ENCODE measurements at places on chromosomes 7 and 10.

- no peak for DNase-seq
Observed at GRCh38 chr7:143848192-143848591, 53.8 kb downstream of the TCAF1 start.

DNA sequence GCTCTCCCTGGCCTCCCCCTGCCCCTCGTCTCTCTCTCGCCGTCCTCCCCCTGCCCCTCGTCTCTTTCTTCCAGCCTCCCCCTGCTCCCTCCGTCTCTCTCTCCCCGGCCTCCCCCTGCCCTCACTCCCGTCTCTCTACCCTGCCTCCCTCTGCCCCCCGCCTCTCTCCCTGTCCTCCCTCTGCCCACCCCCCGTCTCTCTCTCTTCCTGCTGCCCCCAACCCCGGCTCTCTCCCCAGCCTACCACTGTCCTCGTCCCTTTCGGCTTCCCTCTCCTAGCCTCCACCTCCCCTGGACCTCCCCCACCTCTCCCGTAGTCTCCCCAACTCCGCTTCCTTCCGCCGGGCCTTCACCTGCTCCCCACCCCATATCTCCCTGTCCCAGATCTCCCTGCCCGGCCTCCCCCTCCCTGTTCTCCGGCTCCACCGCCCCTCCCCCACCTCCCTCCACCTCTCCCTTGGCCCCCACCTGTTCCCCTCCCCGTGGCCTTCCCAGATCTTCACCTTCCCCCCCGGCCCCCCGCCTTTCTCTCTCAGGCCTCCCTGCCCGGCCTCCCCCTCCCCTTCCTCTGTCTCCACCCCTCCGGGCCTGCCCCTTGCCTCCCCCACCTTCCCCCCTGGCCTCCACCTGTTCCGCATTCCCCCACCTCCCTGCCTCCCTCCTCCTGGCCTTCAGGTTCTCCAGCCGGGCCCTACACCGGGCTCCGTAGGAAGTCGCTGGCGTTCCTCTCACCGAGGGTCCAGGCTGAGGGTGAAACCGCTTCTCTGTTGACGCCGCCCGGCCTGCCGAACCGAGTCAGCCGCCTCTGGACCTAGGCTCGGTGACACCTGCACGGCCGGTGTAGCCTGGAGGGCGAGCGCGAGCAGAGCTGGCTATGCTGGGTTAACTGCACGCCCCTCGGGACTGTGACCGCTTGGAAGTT lies 1.2 kb downstream of the GET4 start:
- DNase-seq = no peak

DNA sequence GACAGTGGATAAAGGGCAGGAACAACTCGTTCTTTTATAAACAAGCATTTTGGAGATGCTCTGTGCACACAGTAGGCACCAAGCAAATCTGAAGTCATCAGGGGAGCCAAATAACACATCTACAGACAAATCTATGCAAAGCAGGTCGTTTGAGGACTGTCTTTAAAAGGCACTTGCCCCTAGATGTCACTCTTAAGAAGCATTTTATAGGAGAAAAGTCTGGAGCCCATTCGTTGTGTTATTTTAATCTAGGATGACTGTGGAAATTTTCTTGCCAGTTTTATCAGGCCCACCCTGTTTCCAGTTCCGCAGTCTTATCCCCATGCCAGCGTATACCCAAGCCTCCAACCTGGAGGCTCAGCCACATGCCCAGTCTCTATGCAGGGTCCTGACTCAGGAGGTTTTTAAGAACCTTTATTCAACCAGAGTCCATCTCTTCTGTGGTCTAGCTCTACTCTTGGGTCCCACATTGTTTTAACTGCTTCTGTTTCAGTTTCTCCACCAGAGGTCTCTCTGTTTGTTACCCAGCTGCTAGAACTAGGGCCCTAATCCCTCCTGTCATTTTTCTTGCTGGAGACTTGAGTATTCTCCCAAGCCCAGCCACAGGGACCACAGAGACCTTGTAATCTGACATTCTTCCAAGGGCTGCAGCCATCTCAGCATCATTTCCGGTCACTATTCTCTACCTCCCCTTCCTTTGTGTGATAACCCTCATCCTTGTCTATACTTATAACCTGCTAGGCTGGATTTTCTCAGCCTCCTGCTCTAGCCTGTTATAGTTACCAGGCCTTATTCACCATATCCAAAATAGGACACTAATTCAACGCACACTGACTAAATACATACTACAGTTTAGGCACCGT lies 26.7 kb downstream of the PIK3CG start:
- no peak for DNase-seq

GRCh38 chr10:99977916-99978315 lies 31.8 kb downstream of the DNMBP start:
- DNase-seq = no peak

DNA sequence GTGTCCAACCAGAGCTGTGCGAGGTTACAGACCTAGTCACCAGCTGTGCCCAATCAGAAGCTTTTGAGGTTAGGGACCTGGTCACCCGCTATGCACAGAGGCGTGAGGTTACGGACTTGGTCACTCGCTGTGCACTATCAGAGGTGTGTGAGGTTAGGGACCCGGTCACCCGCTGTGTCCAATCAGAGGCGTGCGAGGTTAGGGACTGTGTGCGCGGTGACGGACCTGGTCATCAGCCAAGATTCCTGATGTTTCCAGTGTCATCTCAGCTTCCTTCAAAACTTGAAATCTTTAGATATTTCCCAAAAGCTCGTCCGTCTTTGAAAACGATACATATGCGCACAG lies 182.1 kb downstream of the DIP2C start:
- no peak for DNase-seq

DNA sequence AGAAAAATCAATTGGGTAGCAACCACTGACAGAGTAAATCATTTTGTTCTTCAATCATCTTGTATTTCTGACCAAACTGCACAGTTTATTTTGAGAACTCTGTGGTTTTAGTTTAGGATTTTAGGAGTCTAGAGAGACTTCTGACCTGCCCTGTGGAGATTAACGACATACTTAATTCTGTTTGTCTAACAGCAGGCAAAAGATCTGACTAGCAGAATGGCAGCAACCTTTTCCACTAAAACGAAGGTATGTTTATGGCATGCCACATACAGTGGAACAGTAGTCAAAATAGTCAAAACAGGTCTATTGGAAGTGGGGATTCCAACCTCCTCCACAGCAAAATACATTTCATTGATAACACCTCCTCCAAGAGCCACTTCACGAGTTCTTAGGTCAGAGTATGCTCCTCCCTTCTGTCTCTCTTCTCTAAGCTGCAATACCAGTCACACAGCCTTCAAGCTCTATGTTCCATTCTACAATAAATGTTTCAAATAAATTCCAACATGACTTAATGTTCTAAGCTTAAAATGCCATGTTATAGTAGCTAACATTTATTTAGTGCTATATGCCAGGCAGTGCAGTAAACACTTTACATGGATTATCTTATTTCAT lies 34.4 kb downstream of the NRCAM start:
- no peak for DNase-seq

DNA sequence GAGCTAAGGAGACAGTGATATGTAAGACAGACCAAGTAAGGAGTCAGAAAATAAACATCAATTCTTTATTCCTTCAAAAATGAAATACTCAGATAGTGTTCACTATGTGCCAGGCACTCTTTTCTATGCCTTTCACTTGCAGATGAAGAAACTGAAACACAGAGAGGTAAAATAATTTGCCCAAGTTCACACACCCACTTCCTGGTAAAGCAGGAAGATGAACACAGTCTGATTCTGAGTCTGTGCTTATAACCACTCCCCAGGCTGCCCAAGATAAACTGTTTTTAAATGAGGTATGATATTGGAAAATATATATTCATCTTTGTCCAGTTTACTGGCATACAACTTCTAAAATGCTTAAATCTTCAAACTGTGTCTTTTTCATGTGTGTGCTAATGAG lies 294.4 kb upstream of the NPVF start:
- no peak for DNase-seq

DNA sequence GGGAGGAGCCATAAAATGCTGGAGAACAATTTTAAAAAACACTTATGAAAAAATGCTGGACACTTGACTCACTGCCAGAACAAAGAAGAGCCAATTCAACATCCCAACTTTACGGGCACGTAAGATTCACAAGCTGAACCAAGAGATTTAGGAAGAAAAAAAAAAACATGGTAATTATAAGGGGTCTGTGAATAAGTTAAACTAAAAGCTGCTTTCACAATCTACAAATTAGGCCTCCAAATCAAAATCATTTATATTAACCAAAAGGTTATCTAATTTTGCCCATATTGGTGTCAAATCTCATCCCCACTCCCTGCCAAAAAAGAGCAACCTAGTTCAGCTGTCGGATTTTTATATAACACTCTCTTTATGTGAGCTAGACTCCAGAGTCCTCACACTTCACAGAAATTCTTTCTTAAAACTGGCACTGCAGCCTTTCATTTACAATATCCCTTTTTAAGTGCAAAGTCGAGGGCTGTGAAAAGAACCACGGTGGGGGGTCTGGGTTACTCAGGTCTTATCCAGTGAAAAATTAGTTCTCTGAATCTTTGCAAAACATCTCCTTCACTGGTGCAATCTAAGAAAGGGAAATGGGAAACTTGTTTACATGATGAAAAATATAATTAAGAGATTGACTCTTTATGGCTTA lies 30.4 kb upstream of the DGKI start:
- no peak for DNase-seq

DNA sequence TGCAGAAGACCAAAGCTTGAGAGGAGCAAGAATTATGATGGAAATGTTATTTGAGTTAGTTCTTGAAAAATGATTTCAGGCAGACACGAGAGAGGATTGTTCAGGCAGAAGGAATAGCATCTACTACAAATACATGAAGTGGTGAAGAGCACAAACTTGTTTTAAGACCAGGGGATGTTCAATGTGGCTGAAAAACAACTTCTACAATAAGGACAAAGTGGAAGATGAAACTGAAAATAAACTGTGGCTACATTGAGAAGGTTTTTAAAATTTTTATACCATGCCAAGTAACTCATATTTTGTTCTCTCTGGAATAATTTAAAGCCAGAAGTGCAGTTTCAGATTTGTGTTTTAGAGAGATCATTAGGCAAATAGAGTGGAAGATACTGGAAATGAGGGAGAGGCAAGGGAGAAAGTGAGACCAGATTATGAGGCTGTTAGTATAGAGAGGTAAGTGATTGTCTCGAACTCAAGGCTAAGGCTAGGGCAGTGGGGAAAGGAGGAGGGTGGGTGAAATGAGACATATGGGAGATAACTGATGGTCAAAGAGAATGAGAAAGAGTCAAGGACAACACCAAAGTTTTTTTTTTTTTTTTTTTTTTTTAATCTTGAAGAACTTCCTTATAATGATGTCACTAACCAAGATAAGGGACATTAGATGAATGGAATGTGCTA lies 115.4 kb downstream of the MDFIC start:
- no peak for DNase-seq

- DNase-seq = no peak
Observed at GRCh38 chr10:63584725-63585035, 63.5 kb downstream of the REEP3 start.

DNA sequence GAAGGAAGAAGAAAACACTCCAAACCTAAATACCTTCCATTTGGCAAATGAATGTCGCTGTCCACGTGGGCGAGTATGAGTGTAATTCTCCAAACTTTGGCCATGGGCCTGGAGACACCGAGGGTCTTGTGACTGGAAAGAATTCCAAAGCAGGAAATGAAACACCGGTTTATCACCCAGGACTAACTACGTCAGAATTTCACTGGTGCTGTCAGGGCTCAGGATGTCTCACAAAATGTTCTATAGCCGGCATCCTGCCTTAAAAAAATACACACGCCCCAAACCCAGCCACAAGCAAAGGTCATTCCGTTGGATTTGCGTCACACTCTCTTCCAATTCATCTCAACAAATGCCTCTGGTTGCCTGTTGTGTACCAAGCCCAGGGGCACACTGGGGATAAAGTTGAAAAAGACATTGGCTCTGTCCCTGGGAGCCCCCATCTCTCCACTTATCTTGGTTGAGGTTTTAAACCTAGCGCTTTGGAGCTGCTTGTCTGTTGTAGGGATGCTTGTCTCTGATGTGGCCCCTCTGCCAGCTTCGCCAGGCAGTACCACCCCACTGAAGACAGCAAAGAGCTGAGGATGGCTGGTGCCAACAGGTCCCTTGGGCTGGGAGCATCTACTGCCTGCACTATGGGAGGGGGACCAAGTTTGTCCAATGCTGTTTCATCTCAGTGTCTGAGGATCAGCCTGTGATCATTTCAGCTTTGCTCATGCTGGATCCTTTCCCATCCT lies 31.2 kb downstream of the GSTO2 start:
- peak; percentile 57 for DNase-seq

DNA sequence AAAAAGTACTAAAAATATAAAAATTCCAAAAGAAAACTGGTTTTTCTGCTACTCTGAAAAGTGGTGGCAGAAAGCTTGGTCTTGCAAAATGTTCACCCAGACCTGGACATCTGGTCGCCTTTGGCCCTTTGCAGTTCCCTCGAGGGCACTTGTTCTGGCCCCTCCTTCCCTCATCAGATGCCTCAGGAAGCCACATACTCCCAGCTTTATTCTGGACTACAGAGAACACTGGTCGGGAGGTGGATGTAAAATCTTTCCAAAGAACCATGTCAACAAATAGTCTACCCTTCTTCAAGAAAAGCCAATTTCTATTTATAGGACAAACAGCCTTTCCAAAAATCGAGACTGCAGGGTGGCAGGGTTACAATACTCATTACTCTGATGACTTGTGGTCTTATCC lies 726.1 kb downstream of the TNS3 start:
- DNase-seq = no peak

- no peak for DNase-seq
Observed at GRCh38 chr10:93613126-93613525, 789 bp downstream of the PDE6C start.

DNA sequence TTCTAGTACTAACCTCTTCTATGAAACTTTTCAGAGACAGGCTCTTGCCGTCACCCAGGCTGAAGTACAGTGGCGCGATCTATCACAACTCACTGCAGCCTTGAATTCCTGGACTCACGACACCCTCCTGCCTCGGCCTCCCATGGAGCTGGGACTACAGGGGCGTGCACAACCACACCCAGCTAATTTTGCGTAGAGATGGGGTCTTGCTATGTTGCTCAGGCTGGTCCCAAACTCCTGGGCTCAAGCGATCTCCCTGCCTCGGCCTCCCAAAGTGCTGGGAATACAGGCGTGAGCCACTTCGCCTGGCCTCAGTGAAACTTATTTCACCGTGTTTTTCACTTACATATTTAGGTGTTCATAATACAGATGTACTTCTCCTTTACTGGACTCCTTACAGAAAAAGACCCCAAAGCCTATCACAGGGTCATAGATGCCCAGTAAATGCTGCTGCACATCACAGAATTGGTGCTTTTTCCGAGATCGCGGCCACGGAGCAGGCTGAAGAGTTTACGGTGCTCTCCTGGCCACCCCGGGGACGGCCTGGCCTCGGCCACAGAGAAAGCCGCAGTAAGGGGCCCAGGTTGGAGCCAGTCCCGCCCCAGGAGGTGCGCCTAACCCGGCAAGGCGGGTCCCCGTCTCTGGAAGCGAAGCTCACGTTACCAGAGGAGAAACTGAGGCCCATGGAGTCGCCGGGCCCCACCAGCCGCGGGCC lies 595 bp downstream of the TBL2 start:
- no peak for DNase-seq

GRCh38 chr7:154841731-154842331 lies 161.1 kb downstream of the PAXIP1 start:
- no peak for DNase-seq

DNA sequence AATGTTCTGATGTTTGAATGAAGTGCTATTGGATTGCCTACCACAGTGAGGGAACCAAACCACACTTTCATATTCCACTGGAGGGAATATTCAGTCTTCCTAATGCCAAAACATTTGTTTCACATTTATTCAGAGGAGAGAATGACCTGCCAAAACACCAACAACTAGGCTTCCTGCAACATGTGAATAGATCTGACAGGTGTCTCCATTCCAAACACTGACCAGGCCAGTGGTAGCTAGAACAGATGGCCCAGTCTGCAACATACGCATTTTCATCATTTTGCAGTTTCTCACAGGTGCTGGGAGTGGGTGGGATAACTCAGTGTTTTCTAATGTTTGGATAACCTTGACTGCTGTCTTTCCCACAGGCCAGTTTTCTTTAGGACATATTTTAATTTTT lies 110.0 kb downstream of the RELN start:
- no peak for DNase-seq
